ENCODE measurements at places on chromosomes 1 and 21.

DNA sequence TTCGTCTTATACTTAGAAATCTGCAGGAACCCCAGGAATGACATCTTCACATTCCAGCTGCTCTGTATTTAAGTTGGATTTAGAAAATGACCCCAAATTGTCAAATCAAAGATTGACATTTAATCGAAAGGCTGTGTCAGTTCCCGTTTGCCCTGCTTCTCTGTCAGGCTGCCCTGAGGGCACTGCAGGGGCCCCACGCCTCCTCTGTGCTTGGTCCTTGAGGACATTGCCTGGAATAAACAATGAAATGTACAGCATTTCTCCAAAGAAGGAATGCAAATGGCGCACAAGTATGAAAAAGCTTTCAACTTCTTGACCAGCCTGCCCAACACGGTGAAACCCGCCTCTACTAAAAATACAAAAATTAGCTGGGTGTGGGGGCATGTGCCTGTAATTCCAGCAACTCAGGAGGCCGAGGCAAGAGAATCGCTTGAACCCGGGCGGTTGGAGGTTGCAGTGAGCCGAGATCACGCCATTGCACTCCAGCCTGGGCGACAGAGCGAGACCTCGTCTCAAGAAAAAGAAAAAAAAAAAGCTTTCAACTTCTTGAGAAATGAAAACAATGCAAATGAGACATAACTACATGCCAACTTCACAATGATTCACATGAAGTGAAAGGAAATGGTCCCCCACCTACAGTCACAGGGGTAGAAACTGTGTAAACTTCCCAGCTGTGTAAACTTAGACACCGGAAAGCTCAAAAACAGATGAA, 3.0 kb downstream of the TMPRSS3 start:
- DNase-seq, result no peak

GRCh38 chr1:64280001-64280400, 76.6 kb downstream of the UBE2U start:
- no peak for DNase-seq

- no peak for DNase-seq
Observed at GRCh38 chr21:45571641-45572040, 29.4 kb upstream of the SLC19A1 start.

DNA sequence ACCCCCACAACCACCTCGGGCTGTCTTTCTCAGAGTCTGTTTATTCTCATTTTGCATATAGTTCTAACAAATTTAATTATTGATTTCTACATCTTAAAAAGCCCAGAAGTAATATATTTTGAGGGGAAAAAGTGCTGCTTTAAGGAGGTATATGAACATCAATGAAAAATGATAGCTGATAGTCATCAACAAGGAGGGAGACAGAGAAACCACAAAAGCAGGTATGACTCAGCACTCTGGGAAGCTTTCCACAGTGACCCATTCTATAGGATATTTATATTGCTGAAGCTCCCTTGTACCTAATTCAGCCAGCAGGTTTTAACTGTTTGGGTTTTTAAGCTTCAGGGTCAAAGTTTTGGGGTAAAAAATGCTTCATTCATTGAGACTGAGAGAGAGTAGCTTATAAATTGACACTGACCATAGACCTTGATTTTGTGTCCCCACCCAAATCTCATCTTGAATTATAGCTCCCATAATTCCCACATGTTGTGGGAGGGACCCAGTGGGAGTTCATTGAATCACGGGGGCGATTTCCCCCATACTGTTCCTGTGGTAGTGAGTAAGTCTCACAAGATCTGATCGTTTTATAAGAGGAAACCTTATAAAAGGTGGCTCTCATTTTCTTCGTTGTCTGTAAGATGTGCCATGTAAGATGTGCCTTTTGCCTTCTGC, 27.4 kb downstream of the VANGL1 start:
- DNase-seq, result no peak

GRCh38 chr21:39612233-39613040, at the start of gene B3GALT5:
B3GALT5 (plus strand) TSS chr21:39612940; CDS start chr21:39660560, 47,620 bp downstream.
- no peak for DNase-seq

GRCh38 chr21:35873441-35873840, 186.9 kb downstream of the SETD4 start:
- no peak for DNase-seq

- no peak for DNase-seq
Observed at GRCh38 chr1:159895286-159895685, 4.7 kb downstream of the CFAP45 start.

DNA sequence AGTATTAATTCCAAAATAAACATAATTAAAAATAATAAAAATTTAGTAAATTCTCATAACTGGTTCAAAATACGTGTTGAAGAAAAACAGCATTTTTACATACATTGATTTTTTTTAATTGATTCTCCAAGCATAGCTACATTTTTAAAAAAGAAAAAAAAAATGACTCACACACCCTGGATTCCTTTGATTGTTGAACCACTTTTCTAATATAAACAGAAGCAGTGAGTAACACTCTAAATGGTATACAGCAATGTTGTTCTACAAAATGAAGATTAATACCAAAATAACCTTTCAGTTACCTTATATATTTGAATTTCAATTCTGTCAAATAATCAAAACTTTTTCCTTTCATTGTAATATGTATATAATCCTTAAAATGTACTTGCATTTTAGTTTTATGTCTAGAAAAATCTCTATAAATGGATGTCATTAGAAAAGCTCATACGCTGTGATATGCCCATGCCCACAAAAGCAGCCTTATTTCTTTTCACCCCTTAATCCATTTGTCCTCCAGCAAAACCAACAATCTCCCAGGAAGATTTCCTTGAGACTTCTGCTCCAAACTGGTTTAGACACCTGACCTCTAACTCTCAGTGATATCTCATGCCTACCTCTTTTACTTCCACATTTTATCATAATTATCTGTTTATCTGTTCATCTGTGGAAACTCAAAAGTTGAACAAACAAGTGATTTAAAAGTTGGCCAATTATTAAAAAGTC, 246.4 kb upstream of the NR5A2 start:
- DNase-seq, result no peak

- DNase-seq, result no peak
Observed at GRCh38 chr1:56057466-56058405, 521.6 kb downstream of the PLPP3 start.

GRCh38 chr1:229879746-229880145, 187.3 kb upstream of the GALNT2 start:
- DNase-seq, result no peak

- no peak for DNase-seq
Observed at GRCh38 chr1:37472994-37473393, 1.4 kb upstream of the ZC3H12A start.

DNA sequence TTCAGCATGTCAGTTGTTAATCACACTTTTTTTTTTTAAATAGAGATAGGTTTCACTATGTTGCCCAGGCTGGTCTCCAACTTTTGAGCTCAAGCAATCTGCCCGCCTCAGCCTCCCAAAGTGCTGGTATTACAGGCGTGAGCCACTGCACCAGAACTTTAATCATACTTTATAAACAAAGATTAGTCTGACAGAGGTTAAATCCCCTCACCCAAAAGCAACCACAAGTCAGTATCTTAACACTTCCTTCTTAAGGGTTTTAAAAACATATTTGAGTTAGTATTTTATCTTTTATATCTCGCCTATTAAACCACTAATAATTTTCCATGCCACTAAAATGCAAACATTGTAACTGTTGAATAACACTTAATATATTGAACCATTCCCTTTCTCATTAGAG, 70.2 kb downstream of the COP1 start:
- DNase-seq, result no peak

DNA sequence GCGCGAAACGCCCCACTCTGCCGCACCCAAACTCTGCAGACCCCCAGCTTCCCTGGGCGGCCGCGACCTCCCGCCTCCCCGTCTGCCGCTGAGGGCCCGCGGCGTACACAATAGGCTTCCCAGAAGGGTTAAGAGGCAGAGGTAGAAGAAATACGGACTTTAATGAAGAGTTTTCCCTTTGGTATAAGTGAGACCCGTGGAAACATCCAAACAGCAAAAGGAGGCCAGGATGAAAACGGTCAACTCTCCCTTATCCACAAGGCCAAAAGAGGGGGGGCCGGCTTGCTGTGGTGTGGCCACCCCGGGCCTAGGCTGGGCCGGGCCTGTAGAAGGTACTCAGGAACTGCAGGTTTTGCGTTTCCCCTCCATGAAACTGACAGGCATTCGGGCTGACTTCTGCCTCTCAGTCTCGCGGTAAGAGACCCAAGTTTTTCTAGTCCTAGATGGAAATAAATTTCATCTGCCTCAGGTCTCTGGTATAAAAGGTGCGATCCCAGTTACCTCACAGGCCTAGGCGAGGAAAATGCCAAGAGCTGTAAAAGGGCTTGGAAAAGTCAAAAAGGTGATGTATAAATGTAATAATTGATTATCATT, 671 bp upstream of the PYGO2 start:
- DNase-seq, result no peak

GRCh38 chr1:168230709-168231108, 4.9 kb downstream of the SFT2D2 start:
- no peak for DNase-seq

- no peak for DNase-seq
Observed at GRCh38 chr1:241749041-241749944, 97.2 kb downstream of the WDR64 start.

DNA sequence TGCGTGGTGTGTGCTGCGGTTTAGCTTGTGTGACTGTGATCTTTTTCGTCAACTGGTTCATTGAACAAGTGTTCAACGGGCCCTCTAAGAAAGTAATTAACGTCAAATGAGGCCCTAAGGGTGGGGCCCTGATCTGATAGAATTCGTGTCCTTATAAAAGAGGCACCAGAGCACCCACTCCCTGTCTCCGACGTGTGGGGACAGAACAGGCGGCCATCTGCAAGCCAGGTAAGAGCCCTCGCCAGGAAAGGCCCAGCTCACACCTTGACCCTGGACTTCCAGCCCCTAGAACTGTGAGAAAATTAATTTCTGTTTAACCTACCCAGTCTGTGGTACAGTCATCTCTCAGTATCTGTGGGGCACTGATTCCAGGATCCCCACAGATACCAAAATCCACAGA, 20.4 kb upstream of the SAMD11 start:
- DNase-seq, result no peak

DNA sequence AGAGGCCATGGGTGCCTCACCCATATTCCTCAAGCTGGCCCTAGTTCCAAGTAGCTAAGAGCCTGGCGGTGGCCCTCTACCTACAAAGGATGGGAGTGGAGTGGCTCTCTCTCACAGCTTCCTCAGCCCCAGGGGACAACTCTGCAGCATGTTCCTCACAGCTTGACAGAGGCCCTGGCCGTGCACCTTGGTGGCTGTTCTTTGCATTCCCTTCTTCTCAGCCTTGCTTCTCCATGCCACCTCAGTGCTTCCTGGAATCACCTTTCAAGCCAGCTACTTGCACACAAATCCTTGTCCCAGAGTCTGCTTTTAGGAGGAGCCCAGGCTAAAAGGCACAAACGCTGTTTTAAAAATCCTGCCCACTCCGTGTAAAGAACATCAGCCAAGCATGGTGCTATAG, 69.0 kb upstream of the DIRAS3 start:
- DNase-seq, result no peak

- no peak for DNase-seq
Observed at GRCh38 chr1:185926588-185926987, 192.4 kb downstream of the HMCN1 start.

- no peak for DNase-seq
Observed at GRCh38 chr1:21341022-21341421, 50.8 kb upstream of the ECE1 start.

DNA sequence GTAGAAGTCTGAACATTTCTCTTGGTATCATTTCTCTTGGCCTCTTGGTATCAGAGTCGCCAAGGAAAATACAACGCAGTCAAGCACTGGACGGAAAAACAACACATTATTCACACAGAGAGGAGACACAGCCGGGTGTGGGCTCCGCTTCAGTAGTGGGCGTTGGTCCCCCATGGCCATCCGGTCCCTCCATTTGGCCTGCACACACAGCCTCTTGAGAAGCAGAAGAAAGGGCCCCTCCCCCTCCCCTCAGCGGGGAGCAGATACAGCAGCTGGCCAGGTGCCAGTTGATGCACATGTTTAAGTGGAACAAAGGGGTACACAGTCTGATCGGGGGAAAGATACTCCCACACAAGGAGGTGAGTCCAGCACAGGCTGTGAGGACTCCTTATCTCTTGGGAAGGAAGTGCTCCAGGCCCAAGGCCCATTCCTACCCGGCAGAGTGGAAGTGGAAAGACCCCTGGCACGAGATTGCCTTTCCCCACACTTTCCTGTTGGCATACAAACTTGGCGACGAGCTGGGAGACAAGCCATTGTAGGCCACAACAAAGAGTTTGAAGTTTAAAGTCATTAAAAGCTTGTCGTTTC, 311.3 kb downstream of the FAM72C start:
- DNase-seq, result no peak

GRCh38 chr1:919271-919872, 4.4 kb upstream of the SAMD11 start:
- DNase-seq, result no peak

DNA sequence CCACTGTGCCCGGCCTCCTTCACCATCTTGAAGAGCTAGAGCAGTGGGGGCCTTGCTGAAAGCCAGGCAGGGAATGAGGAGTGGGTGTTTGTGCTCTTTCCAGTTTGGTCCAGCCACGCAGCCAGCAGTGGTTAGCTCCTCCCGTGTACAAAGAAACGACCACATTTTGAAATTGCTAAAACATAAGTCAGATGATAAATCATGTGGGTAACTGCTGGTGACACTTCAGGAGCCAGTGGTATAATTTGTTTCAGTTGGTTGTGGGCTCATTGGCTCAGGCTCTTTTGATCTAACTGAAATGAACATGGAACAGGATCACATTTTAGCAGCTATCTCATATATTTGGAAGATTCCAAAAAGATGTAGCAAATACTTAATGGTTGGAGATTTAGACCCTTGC, 87.6 kb downstream of the MTR start:
- no peak for DNase-seq

- no peak for DNase-seq
Observed at GRCh38 chr21:45622416-45623097, 21.0 kb upstream of the PCBP3 start.

GRCh38 chr1:93591676-93592550, 89.7 kb downstream of the BCAR3 start:
- peak; percentile 37 for DNase-seq

- no peak for DNase-seq
Observed at GRCh38 chr1:210731193-210731592, 402.5 kb downstream of the HHAT start.

DNA sequence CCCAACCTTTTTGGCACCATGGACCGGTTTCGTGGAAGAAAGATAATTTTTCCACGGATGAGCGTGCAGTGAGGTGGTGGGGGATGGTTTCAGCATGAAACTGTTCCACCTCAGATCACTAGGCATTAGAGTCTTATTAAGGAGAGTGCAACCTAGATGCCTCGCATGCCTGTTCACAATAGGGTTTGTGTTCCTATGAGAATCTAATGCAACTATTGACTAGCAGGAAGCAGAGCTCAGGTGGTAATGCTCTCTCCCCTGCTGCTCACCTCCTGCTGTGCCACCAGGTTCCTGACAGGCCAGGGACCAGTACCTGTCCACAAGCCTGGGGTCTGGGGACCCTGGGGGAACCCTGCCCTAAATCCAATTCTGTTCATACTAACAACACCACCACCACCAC, 377.8 kb downstream of the OLFM3 start:
- DNase-seq, result no peak

DNA sequence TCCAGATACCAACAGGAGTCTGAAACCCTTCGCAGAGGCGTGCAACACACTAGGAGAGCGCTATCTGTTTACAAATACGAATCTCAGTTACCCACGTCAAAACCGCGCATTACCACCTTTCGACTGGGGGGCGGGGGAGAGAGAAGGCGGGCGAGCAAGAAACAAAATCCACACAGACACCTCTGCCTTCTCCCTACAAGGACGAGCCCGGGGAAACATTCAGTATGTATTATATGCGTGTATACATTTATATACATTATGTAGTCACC, 722 bp downstream of the TUT4 start:
- peak; percentile 75 for DNase-seq

Data from activated gamma-delta T cell treated with Interleukin-2 at 50 U/mL for 16 hours (primary cell).